ENCODE measurements at places on chromosomes 12 and 14. TPM values are rescaled to one million over a fixed set of nuclear protein-coding genes. Genes with fewer than 3 reads are reported as not detected.

GRCh38 chr12:115341442-115341841, 657.5 kb upstream of the TBX3 start:
- peak; percentile 23 for DNase-seq

DNA sequence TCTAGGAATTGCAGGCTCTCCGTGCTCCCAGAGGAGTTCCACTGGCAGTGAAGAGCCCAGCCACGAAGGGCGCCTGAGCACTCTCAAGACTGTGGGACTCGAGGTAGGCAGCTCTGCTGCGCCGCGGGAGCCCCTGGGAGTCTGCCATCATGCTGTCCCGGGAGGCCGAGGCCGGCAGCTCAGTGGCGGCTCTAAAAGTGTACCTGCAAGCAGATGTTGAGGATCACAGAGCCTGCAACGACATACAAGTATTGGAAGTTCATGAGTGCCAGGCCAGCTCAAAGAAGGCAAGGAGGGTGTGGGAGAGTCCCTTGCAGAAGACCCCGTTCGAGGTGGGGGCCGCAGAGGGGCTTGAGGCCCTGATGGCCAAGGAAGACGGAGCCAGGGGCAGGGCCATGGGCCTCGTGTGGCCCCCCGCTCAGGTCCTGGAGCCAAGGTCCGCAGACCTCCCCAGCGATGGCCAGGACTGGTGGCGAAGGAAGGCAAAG, 62.7 kb downstream of the MUCL1 start:
- DNase-seq = no peak

- no peak for DNase-seq
These were observed 707.8 kb downstream of the FLRT2 start for GRCh38 chr14:86237733-86238132.

- no peak for DNase-seq
These were observed 24.7 kb upstream of the C14orf180 start for GRCh38 chr14:104554608-104555429.

DNA sequence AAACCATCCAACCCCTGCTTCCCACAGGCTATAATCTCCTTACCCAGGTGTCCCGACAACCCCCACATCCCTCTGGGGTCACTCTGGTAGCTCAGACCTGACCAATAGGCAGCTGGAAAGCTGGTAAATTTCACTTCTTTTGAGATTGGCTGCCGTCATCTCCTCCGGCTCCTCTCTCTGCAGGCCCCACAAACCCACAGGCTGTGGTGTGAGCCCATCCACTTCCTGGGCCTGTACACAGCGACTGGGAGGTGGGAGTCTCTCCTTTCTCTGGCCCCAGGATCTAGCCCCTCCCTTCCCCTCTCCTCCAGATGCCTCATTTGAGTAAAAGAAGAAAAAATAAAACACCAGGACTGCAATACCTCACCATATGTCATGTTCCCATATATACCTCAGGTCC, 709 bp downstream of the INHBC start:
- DNase-seq = no peak

GRCh38 chr12:64946132-64946829, 121.8 kb downstream of the TBC1D30 start:
- no peak for DNase-seq

DNA sequence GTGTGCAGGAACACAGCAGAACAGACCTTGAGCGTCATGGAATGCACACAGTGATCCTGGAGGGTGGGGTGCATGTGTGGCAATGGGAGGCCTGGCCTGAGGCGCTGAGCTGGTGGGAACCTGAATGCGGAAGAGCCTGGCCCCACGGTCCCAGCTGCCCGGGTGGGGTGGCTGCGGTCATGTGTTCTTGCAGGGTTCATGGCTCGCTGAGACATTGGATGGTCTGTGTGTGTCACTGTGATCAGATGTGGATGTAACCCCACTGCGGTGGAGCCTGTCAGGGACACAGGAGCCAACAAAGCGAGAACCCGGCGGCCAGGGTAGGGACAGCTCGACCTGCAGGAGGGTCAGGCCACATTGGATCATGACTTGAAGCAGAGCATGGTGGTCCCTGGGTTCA, 23.2 kb downstream of the MTA1 start:
- DNase-seq = no peak

DNA sequence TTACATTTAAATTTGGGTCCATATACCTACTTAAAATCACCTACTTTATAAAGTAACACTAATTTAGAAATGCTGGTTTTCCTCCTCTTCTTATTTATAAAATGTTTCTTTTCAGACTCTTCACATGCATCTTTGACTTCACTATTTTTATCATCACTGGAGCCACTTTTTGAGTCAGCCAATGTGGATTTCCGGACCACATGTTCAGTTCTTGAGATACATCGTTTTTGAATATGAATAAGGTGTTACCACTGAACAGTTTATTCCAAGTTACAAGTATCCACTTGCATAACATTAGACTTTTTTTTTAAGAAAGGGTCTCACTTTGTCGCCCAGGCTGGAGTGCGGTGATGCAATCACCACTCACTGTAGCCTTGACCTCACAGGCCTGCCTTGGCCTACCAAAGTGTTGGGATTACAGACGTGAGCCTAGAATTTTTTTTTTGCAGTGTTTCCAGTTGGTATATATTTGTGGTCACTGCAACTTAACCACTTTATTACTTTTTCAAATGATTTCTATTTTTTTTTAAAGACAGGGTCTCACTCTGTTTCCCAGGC, 5.7 kb downstream of the FNTB start:
- DNase-seq = no peak

DNA sequence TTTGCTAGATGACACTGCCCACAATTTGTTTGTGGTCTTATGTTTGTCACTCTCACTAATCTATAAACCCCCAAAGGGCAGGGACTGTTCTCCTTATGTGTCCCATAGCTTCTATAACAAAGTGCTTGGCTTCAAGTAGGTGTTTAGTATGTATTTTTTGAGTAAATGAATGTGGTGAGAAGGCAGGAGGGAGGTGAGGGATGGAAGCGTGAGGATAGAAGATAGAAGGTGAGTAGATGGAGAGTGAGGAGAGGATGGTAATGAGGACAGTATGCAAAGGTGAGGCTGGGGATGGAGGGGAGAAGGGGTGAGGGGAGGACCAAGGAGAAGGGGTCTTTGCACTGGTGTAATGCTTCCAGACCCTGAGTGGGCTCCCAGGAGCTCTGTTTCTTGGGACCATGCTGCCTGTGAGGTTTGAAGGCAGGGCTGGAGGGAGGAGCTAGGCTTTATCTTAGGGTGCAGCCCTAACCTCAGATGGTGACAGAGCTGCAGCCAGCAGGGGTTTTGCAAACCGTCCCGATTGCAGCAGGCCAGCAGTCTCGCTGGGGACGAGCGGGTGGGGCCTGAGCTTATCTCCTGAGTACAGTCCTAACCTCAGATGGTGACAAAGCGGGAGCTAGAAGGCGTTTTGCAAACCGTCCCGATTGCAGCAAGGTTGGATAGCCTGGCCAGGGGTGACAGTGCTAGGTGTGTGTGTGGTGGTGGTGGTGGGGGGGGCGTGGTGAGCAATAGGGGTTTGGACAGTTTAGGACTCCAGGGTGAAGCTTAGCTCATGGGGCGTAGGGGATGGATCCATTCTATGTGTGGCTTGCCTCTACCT, 6.5 kb downstream of the CEBPE start:
- no peak for DNase-seq

- no peak for DNase-seq
These were observed 1126.0 kb downstream of the AACS start for GRCh38 chr12:126191031-126191891.

GRCh38 chr14:24268225-24268624, 3.2 kb downstream of the RABGGTA start:
- no peak for DNase-seq

- DNase-seq = no peak
These were observed 191.9 kb downstream of the SOX5 start for GRCh38 chr12:23757541-23757962.

GRCh38 chr12:128137140-128137539, 129.8 kb upstream of the TMEM132C start:
- no peak for DNase-seq

DNA sequence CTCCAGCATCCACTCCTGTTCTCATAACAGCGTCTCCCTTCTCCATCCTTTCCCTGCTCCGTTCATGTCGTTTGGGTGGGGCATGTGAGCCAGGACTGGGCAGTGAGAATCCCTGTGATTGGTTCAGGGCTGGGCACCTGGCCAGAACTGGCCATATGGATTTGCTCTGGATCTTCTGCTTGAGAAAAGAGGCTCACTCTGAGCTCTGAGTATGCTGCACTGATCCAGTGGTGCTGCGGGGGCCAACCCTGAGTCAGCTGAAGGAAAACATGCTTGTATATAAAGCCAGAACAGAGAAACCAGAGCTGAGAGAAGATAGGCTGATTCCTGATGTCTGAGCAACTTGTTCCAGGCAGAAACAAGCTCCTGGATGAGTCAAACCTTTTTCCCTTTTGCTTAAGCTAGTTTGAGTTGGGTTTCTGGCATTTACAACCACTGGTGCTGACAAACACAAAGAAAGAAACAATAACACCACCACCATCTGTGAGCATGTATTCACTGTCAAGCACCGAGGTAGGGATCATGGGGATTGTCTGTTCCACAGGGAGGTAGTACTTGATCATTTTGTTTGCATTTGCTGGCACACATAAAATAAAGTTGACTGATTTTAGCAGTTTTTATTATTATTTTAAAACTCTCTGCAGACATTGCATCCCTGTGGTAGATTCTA, 14.0 kb upstream of the HPD start:
- DNase-seq = peak; percentile 19

DNA sequence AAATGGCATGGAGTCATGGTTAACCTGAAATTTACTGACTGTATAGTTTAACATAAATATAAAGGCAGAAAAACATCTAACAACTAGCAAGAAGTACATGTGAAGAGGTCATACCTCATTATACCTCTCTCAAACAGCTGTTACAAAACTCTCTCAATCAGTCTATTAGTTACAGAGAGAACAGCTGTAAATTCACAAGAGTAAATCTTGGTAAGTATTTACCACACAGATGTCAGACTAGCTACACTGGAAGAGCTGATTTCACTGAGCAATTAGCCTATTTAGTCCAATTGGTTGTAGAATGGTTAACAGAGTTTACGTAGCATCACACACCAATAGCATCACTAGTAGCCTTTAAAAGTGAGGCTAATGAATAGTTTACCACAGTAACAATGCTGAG, 463.4 kb upstream of the USP15 start:
- DNase-seq = no peak

DNA sequence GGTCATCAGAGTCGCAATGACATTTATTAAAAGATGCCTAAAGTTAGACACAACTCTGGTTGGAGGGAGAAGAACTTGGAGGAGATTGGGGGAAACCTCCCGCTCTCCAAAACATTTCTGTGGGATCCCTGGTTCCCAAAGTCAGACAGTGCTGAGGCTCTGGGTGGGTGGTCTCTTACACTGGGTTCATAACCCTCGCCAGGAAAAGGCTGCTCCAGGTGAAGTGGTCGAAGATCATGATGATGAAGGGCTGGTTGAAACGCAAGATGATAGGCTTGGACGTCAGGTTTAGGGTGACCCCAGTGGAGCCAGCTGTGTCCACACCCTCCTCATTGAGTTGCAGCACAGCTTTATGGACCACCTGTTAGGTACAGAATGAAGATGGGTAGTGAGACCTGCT, 11.2 kb upstream of the SERPINA10 start:
- no peak for DNase-seq

- DNase-seq = no peak
These were observed 52.2 kb downstream of the PHETA1 start for GRCh38 chr12:111316671-111317070.

GRCh38 chr14:87133073-87133801, 859.7 kb downstream of the GALC start:
- no peak for DNase-seq

- DNase-seq = no peak
These were observed 87.3 kb upstream of the DIO3 start for GRCh38 chr14:101473795-101474562.

GRCh38 chr14:105023144-105023543, 2.3 kb upstream of the CDCA4 start:
- DNase-seq = no peak

- DNase-seq = no peak
These were observed 40.0 kb upstream of the NAP1L1 start for GRCh38 chr12:76124456-76124855.

- no peak for DNase-seq
These were observed 14.8 kb downstream of the CDKL1 start for GRCh38 chr14:50381823-50382287.

GRCh38 chr12:97960741-97961608, 498.4 kb downstream of the RMST start:
- DNase-seq = peak; percentile 56

- no peak for DNase-seq
These were observed 30.7 kb downstream of the PPP1R36 start for GRCh38 chr14:64580467-64580866.

DNA sequence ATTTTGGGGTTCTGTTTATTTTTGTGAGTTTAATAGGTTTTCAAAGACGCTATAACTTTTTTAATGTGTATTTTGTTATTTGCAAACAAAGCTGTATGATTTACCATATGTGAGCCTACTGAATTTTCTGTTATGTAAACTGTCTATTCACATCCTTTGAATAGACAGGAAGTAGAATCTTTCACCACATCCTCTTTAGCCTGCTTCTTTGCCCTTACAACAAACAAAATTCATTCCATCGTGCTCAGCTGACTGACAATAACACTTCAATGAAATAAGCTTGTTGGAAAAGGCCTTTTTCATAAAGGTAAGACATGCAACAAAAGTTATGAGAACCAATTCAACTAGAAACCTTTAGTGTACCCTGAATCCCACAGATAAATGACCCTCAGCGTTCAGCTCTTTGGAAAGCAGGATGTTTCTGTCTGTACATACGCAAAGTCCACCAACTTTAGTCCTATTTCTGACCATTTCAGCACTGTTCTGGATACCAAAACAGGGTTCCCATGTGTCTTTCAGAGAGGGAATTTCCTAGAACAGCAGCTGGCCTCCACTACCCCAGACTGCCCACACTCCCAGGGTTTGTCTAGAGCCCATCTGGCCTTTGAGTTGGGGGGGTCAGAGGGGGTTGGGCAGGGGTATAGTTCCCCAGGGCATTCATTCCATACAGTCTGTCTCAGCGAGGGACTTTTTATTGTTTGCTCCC, 71.3 kb downstream of the DUSP6 start:
- no peak for DNase-seq

GRCh38 chr12:5343711-5344110, 88.2 kb upstream of the NTF3 start:
- DNase-seq = no peak

REC8 gene
- total RNA-seq = 14.0 TPM

JAG2 gene
- 10.6 TPM for total RNA-seq

RNF212B gene
- total RNA-seq = not detected

PELI2 gene
- 3.1 TPM for total RNA-seq

TIGAR gene
- total RNA-seq = 4.6 TPM

CSRP2 gene
- total RNA-seq = 0.43 TPM

TEX52 gene
- 0.10 TPM for total RNA-seq

AKAP5 gene
- total RNA-seq = 0.10 TPM

DUSP16 gene
- 9.2 TPM for total RNA-seq

STRAP gene
- total RNA-seq = 94.6 TPM

OR4L1 gene
- total RNA-seq = not detected

CIDEB gene
- 0.31 TPM for total RNA-seq
